NCI-H187 (cell line): ENCODE measurements at places on chromosomes 5 and 9.
A peak's percentile ranks its signal among the peaks of the same experiment; 100 is the strongest.

DNA sequence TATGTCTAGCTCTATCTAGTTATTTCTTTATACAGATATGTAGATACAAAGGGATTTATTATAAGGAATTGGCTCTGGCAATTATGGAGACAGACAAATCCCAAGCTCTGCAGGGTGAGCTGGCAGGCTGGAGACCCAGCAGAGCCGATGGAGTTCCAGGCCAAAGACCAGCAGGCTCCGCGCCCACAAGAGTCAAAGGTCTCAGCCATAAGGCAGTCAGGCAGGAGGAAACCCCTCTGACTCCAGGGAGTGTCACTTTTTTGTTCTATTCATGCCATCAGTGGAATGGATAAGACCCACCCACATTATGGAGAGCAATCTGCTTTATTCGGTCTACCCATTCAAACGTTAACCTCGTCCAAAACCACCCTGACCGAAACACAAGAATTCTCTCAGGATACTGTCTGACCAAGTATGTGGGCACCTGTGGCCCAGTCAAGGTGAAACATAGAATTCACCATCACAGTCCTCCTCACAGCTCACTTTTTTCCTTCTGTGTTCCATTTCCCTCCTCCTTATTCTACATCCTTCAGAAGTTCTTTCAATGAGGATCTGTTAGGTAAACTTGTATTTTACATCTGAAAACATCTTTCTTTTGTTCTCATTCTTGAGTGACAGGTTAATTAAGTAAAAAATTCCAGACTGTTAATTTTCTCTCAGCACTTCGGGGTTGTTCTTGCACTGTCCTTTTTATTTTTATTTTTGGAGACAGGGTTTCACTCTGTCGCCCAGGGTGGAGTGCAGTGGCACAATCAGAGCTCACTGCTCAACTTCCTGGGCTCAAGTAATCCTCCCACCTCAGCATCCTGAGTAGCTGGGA, 21.2 kb downstream of the RNF130 start:
- DNase-seq = no peak

DNA sequence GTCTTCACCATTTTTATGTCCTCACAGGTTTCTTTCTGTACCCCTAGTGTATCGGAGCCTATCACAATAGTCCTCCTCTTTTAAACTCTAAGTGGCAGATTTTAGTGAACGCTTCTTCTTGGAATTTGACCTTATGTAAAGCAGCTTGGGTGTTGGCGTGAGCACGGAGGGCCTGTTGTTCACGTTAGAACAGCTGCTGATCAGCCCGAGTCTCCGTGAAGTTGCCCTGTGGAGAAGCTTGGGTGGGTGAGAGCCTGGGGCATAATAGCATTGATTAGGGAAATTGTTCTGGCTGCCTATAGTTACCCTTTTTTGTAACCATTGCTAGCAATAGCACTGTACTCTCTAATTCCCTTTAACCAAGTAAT, 167.0 kb upstream of the OTULINL start:
- no peak for DNase-seq

- no peak for DNase-seq
These were observed 35.0 kb downstream of the FGF1 start for GRCh38 chr5:142650881-142651280.

DNA sequence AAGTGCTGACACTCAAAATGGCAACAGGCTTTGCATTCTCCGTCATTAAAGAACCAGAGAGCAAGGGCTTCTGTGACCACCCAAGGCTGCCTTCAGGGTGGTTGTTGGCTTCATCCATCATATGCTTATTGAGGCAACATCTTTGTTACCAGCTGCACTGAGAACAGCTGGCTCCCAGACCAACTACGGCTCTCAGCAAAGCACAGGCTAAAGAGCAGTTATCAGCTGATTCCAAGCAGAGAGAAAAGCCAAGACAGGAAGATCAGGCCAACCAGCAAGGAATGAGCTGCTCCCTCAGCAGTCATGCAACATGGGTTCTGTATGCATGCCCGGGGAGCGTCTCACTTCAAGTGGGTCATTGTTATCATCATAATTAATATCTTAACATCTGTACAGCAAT, 358.9 kb downstream of the ACTL7B start:
- DNase-seq = no peak

GRCh38 chr5:67240846-67241245, 44.2 kb upstream of the CD180 start:
- no peak for DNase-seq

- no peak for DNase-seq
These were observed 116.7 kb upstream of the RGMB start for GRCh38 chr5:98656796-98657195.

- DNase-seq = no peak
These were observed 107.2 kb upstream of the MAMDC2 start for GRCh38 chr9:69936427-69936826.

DNA sequence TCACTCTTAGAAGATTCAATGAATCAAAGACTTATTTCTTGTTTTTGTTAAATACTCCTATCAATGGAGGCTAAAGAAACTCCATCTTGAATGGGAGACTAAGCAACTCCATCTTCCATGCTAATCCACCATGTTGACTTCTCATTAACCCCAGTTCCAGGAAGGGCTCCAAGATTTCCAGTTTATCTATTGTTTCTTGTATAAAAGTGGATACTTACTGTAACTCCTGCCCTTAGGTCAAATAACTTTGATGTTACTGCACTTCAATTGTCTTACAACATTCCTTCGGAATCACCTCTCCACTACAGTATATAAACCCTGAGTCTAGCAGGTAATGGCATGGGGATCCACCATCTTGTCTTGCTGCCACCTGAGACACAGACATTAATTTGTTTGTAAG, 63.0 kb downstream of the PUM3 start:
- no peak for DNase-seq

DNA sequence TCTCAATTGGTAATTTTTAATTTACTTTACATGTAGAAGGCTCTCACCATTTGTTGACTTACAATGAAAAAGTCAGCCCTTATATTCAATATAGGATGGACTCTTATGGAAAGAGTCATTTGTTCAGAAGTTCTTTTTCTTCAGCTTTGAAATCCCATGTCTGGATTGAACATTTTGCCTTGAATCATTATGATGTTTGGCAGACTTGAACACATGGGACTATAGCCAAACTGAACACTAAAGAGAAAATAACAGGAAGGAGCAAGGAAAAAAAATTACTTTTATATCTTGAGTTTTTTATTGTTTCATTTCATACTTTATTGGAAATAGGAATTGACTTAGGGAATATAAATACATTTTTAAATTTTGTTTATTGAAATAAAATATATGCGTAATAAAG, 1503.0 kb downstream of the EFNA5 start:
- DNase-seq = no peak

- no peak for DNase-seq
These were observed 668.3 kb downstream of the DNAH5 start for GRCh38 chr5:13276156-13276555.

DNA sequence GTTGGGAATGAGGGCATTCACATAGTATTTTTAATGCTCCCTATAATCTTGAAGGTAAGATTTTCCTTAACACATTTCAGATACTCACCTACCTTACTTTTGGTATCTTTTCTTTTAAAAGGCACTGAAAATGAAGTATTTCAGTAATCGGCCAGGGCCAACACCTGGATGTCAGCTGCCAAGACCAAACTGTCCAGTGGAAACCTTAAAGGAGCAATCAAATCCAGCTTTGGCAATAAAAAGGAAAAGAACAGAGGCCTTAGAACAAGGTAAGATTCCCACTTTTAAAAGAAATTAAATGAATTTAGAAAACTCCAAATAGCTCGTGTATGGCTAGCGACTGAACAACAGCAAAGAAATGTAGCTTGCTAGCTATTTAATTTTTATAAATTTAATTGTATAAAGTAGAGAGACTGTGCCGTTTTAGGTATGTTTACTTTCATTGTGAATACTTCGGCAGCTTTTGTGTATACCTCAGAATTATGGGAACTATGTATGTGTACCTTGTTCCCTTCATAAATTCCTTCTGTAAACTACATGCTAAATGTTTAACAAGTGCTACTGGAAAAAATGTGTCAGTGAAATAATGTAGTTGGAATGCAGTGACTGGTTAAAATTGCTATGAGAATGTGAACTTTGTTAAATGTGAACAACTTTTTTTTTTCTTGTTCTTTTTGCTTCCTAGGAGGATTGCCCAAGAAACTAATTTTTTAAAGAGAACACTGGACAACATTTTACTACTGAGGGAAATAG, 41.9 kb downstream of the CDK7 start:
- DNase-seq = no peak

DNA sequence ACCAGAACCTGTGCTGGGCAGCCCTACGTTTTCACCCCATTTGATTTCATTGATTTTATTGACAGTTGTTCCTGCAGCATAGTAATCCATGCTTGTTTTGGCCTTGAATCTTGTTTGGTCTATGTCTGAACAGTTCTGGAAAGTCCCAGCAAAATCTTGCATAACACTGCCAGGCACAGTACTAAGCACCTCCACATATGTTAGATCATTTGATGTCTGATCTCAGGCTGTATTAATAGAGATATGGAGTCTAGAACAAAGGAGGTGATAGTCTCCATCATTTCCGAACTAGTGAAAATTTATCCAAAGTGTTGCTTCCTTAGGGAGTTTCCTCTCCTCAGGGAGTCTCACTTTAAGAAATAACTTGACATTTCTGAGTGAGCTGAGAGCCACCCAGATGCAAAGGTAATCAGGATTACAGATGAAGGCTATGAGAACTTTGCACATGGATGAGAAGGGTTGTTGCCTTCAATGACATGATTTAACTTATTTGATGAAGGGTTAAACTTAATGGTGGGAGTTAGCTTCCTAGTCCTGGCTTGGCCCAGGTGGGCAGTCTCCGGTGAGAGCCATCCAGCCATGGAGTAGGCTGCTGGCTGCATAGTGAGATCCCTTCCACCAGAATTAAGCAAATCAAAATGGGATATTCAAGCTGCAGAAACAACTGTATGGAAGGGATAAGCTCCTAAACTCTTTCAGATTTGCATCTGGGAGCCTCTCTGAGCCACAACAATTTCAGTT, 173.8 kb upstream of the MVB12B start:
- DNase-seq = no peak

GRCh38 chr5:28009576-28009975, 971.2 kb upstream of the CDH9 start:
- no peak for DNase-seq

DNA sequence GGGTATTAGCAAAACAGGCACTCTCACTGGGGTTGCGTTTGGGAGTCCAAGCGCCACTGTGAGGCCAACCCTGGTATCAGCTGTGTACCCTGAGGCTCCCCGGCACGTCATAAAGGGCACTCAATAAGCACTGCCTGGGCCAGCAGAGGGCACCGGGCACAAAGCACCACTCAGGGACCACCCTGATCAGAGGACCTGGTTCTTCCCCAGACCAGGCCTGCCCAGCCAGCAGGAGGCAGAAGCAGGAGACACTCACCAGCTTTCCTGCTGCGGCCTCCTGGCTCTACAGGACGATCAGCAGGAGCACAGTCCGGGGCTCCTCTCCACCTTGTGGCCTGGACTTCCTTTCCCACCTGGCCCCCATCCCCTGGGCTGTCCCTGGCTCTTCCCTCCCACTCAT, 12.6 kb downstream of the MGAT1 start:
- no peak for DNase-seq

DNA sequence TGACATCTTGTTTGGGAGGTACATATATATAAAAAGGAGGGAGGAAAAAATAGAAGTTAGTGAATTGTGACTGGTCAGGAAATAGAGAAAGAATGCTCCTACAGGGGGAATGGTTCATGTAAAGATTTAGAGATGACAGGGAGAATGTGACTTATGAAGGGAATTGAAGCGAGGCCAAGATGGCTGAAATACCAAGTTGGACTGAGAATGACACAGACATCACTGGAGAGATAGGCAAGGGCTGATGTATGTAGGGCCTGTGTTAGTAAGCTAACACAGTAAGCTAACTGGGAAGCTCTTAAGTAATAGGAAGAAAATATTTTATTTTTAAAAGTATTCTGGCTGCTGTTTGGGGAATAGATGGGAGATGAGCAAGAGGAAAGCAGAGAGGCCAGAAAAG, 286.3 kb downstream of the NNT start:
- no peak for DNase-seq

DNA sequence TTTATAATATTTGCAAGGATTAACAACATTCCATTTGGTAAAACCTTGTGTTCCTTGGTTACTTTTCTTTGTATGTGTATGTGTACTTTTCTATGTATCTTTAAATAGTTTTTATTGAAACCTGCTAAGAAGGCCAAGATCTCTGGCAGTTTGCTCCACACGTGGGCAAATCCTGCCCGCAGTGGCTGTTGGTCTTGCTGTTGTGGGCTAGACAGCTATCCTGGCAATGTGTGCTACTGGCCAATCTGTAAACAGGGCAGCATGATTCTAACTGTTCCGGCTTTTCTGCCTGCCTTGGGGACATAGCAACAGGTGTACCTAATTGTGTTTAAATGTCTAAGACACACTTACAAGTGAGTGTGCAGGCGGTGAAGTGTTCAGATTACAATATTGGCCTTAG, 286.6 kb downstream of the RFX3 start:
- DNase-seq = no peak

- DNase-seq = peak; percentile 16
These were observed at the start of gene PCDHB10 for GRCh38 chr5:141192110-141192725. Gene PCDHB10 (plus strand): TSS chr5:141192353. CDS start chr5:141192553, 200 bp downstream.

DNA sequence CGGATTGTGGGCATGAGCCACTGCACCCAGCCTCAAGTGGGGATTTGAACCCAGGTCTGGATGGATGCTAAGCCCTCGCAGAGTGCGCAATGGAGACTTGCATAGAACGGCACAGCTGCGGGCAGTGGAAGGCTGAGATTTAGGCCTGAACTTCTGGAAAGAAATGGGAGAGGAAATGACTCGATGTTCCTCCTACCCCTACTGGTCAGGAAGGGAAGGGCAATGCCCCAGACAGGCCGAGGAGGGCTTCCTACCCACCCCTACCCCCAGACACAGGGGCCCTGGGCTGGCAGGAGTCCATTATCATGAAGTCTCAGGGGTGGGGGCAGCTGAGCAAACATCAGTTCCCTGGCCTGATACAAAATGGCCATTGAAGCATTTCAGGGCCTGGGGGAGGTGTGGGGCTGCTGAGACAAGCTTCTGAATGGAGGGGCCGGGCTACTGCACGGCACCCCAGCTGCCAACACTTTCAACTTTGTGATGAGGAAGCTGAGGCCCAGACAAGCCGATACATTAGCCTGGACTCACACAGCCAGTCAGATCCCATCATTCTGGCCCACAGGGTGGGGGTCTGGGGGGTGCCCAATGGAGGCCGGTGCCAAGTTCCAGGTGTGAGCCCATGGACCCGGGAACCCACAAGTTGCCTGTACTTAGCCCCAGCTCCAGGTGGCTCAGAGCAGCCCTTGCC, 13.5 kb upstream of the WDR38 start:
- no peak for DNase-seq

GRCh38 chr9:70683841-70684240, 269.4 kb upstream of the KLF9 start:
- no peak for DNase-seq
